Mesenteric fat pad (tissue), 1 donor: ENCODE measurements at places on chromosomes 7 and 10.

DNA sequence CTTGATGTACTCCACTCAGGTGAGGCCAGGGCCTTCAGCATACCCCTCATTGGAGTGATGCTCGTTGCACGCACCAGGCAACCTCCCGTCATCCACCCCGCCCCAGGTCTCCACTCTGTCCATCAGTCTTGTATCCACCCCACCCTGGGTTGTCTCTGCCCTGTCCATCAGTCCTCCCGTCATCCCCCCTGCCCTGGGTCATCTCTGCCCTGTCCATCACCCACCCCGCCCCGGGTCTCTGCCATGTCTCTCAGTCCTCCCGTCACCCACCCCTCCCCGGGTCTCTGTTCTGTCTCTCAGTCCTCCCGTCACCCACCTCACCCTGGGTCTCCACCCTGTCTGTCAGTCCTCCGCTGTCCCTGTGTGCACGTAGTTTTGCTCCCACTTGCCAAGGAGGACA lies 59.9 kb downstream of the WDR37 start:
- no peak for DNase-seq

DNA sequence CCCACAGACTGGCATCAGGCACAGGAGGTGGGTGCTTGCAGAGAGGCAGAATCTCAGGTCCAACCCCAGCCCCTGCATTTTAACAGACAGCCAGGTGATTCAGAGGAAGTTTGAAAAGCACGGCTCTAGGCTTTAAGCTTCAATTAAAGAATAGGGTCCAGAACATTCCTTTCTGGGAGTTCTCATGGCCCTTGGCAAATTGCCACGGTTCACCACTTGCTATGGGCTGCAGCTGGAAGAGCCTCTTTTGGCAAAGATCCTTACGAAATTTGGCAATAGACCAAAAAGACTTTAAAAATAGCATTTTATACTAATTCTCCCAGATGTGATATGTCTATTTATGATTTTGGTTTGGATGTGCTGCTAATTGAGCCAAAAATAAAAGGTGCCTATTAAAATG lies 148.1 kb downstream of the ITGA8 start:
- no peak for DNase-seq

- no peak for DNase-seq
These were observed 33.6 kb downstream of the ZNF22 start for GRCh38 chr10:45034301-45034700.

- no peak for DNase-seq
These were observed 104.7 kb downstream of the SFMBT2 start for GRCh38 chr10:7306147-7306546.

- no peak for DNase-seq
These were observed 441.1 kb upstream of the SEMA3D start for GRCh38 chr7:85627791-85628586.

GRCh38 chr7:2637505-2638223 lies 5.9 kb downstream of the TTYH3 start:
- no peak for DNase-seq

DNA sequence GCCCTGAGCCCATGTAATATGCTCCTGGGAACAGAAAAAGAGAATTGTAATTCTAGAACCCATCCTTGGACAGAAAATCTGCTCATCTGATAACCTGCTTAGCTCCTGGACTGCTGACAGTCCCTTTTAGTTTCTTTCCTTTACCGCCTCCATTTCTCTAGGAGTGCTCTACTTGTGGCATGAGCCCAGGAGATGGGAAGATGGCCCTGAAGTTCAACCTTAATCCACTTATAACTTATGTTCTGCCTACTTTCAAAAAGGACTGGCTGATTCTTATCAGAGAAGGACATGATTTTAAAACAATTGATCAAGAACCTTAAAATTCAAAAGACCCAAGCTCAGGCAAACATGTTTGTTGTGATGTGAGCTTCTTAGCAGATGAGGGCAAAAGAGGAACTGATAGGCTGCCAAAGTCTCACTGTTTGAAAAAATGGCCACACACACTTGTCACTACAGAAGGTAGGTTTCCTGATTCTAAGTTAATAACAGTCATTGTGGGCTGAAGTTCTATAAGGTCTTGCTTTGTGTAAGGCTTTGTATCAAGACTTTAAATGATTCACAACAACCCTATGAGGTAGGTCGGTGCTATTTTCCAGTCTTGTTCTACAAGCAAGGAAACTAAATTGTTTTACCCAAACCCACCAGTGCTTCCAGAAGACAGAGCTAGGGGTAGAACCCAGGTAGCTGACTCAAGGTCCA lies 94.3 kb upstream of the AFAP1L2 start:
- DNase-seq, result no peak

DNA sequence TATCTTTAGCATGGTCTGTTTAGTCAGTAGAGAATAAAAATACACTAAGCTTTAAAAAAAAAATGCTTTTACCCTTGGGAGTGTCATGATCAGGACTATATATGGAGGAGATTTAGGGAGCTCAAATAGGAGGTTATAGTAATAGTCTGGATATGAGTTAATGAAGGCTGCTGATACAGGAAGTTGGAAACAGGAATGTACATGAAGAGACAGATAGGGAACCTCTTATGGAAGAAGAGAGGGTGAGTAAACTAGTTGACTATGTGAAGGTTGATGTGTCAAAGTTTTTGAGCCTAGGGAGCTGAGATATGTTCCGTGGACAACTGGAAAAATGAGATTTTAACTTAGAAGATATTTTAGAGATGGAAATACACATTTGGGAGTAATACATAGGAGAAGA lies 472.0 kb upstream of the FZD8 start:
- DNase-seq, result no peak

DNA sequence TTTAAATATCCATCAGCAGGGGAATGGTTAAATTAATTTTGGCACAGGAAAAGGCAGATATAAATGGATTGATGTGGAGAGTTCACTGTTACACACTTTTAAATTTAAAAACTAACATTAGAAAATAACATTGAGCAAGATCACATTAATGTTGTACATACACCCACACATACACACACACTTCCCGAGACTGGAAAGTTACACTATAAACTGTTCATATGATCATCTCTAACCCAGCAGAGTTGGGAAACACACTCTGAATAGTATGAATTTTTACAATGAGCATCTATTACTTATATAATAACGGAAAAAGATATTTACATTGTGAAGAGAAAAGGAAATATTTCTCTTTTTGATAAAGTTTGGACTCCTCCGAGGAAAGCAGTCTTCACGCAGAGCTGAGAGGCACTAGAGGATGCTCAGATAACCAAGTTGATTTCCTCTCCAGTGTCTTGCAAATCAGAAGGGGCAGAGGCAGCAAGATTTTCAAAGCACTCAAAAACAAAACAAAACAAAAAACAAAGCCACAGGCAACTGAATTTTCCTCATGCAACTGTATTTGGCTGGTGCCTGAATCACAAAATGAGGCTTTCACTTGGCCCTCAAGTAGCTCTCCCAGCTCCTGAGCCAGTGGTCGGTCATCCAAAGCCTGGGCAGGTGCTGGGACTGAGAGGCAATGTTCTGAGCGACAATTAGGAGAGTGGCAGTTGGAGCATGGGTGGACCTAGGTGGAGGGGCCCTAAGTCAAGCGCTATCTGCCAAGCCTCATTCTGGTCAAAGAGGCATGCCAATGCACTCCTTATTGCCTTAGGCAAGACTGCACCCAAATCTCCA lies 10.5 kb upstream of the GATAD1 start:
- no peak for DNase-seq

DNA sequence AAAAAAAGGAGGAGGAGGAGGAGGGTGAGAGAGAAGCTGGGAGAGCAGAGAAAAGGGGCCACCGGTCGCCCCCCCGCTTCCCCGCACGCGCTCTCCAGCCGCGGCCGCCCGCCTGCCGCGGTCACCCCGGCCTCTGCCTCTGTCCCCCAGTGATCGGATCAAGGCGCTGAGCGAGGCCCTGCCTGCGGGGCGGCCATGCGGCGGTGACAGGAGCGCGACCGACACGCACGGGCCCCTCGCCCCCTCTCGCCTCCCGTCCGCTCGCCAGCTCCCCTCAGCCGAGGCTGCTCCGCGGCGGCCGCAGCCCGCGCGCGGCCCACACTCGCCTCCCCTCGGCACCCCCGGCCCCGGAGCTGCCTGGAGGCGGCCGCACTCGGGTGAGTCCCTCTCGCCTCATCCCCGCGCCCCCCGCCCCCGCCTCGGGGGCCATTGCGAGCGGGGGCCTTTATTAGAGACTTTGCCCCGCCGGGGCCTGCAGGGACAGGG lies at the start of gene GTF2I:
Gene GTF2I (plus strand): TSS at position 27 of the 486 bp plus-strand sequence. CDS start 31,411 bp downstream, outside the sequence.
- no peak for DNase-seq

DNA sequence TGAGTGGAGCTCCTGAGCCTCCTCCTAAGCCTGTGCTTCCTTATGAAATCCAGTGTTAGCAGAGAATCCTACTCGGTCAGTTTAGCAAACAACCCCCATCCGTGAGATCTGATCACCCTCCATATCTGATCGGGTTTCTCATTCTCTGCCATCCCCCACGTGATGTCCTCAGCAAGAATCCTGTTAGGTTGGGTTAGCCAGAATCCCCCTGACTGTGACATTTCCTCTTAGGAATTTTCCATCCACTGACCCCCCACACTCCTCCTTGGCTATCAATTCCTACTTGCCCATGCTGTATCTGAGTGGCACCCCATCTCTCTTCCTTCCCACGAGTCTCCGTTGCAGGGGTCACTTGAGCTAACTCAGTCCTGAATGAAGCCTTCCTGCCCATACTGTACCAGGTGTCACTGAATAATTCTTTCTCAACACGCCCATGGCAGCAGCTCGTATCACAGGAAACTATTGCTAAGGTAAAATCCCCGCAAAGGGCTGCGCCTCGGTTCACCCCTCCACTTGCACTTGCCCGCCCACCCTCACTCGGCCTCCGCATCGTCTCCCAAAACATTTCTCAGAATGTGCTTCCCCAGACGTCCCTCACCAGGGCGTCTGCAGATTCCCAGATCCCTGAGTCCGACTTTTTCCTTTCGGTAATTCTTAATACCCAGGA lies 44.1 kb downstream of the MYOF start:
- no peak for DNase-seq

GRCh38 chr7:133534816-133535215 lies 281.9 kb downstream of the EXOC4 start:
- no peak for DNase-seq

DNA sequence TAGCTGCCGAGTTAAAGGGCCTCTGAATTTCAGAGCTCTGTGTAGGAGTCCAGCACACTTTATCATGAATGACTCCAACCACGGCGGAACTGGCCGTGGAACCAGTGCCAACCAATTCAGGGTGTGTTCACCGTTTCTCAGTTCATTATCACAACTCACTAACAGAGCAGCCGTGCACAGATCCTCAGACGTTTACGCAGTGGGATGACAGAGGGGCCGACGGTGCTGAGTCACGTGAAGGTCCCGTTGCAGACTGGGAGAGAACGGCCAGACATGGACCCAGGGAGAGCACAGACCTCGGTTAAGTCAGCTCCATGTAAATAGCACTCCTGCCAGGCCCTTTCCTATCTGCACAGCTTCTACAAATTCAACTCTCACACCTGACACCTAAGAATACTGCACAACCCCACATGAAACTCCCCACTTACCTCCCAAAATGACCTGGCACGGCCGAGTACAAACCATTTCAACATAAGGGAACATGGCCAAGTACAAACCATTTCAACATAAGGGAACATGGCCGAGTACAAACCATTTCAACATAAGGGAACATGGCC lies 95.5 kb downstream of the DIP2C start:
- DNase-seq, result no peak

DNA sequence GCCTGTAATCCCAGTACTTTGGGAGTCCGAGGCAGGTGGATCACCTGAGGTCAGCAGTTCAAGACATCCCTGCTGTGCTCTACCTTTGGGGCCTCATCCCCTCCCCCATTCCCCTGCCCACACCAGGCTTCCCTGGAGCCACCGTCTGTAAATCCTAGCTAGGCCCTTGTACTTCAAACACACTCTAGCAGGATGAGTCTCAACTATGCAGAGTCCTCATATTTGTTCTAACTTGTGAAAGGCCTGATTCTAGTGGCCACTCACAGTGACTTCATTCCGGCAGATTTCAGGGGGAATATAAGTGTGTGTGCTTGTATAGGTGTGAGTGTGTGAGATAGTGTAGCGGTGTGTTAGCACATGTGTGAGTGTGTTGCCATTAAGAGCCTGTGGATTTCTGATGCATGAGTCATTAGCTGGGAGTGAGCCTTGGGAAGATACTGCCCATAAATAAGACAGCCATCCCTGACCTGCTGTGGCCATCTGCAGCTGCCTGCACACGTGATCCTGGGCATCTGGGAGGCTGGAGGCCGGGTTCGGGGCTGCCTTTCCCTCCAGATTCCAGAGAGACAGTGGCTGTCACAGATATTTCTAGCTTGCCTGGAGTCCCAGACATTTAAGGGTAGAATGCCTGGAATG lies 1.7 kb upstream of the NEURL1 start:
- no peak for DNase-seq

DNA sequence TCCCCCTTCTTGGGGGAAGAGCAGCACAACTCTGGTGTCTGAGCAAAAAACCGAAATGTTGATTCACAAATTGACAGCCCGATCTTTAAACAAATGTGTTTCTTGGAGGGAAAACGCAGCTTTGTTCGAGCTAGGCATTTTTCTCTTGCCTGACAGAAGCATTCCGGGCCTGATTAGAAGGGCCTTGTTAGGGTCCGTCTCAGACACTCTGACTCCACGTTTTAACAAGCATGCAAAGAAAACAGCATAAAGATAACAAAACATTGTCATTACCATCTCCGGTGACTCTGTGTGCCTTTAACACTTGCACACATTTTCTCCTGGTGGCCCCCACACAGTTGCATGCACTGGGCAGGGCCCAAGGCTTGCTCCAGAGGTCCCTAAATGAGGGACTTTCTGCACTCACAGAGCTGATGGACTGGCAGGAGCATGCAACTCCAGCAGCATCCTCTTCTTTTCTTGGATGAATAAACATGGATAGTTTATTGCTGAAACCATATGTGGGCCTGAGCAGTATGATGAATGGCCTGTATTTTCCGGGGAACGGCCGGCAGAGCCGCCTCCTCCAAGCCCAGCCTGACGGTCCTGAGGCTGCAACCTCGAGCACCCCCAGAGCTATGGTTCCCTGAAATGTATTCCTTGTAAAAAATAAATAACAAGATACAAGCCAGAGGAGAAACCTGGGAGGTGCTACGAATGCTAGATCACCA lies 50.9 kb downstream of the EBF3 start:
- peak; percentile 64 for DNase-seq

DNA sequence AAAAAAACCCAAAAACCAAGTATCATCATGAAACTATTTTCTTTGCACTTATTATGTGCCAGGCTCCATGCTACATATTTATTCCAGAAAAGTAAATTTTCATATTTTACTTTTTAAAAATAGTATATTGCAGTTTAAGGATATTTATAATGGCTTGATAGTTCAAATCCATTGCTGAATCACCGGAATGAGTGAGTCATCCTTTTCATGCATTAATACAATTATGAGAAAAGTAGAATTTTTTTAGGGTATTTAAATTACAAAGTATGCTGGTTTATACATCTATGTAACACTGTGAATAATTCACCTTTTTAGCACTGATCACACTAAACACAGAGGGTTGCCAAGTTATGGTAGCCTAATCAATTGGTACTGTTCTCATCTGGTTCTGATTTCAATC lies 54.3 kb downstream of the SLC16A9 start:
- no peak for DNase-seq

DNA sequence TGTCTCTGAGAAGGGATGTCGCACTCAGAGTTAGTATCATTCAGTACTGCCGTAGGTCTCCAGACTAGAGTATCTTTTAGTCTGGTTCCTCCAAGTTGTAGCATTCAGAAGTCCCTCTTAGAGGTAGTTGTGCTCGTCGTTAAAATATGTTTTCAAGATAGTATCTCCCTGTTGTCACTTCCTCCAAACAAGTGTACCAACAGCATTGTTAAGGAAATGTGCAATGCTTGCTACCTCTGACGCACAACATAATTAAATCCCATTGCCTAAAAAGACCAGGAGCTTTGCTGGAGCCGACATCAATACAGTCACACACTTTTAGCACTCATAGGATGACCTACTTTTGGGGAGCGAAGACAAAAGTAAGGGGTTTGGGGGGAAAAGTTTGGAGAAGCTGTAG lies 80.0 kb upstream of the STK17A start:
- DNase-seq, result no peak
